ENCODE measurements at places on chromosomes 13 and 19. TPM values are rescaled to one million over a fixed set of nuclear protein-coding genes. Genes with fewer than 3 reads are reported as not detected.
A peak's percentile ranks its signal among the peaks of the same experiment; 100 is the strongest.

Gene CACNG6
- 0.79 TPM for total RNA-seq

DNA sequence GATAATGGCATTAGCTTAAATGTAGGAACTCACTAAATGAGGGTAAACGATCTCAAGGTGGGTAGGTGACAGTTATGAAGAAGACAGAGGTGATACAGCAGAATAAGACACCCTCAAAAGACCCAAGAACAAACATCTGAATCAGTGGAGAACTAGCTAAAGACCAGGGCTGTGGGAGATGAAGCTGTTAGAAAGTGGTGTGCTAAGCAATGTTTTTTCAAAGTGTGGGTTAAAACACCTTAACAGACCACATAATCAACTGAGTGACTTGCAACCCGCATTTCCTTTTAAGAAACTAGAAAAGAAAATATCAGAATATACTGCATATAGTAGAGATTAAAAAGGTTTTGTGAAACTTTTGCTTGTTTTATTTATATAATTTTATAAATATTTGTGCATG, 70.0 kb downstream of the ZDHHC20 start:
- DNase-seq: no peak

DNA sequence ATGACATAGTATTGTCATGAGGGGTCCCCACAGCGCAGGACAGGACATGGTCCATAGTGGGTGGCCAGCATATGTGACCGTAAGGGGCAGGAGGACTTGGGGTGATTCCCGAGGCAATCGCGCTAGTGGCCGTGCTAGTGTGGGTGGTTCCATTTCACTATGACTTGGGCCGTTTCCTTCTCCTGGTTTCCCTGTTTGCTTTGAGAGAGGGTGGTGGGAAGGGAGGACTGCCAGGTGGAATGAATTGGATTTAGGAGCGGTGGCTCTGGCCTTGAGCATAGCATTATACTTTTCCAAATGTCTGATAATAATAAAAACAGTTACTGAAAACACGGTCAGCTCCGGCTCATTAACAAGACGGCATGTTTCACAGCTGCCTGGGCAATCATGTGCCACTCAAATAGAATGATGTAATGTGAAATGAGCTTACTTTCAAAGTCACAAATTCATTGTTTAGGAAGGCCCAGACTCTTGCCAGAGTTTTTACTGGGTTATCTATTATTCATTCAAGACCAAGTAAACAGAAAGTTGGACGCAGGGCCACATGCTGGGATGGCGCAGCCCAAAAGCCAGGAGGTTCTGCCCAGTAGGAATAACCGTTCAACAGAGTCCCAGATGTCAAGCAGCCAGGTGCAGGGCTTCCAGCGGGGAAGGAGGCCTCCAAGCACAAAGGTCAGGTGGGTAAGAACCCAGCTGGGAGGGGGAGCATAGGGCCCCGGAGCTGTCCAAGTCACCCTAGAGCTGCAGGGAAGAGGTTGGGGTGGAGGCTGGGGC, 19.6 kb upstream of the SLC15A1 start:
- no peak for DNase-seq

DNA sequence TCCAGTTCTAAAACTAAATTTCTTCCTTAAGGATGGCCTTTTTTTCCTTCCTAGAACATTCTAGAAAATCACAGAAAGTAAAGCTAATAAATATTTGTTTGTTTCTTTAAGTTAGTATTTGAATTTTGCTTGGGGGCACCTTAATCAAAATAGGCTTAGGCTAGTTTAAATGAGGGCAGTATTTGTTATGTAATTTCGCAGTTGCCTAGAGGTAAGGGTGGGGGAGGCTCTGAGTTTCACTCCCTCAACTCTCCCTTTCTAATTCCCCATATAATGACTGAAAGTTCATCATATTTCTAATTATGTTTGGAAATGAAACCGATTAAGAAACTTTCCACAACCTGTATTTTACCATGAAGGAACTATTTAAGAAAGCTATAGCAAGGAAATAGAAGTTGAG, 40.6 kb downstream of the PCDH17 start:
- DNase-seq: no peak

DNA sequence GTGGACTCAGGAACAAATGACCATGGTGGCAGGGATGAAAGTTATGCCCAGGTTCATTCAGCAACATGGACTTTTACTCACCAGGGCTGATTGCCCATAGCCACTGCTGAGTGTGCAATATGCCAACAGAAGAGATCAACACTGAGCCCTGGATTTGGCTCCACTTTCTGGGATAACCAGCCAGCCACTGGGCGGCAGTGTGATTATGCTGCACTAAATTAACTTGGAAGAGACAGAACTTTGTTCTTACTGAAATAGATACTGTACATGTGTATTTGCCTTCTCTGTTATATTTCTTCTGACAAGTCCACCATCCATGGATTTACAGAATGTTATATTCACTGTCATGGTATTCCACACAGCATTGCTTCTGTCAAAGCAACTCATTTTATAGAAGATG, 257.4 kb downstream of the TDRD3 start:
- no peak for DNase-seq

Gene S1PR5
- total RNA-seq: 6.6 TPM

GRCh38 chr13:59230484-59231264, 933.1 kb downstream of the DIAPH3 start:
- DNase-seq: no peak

DNA sequence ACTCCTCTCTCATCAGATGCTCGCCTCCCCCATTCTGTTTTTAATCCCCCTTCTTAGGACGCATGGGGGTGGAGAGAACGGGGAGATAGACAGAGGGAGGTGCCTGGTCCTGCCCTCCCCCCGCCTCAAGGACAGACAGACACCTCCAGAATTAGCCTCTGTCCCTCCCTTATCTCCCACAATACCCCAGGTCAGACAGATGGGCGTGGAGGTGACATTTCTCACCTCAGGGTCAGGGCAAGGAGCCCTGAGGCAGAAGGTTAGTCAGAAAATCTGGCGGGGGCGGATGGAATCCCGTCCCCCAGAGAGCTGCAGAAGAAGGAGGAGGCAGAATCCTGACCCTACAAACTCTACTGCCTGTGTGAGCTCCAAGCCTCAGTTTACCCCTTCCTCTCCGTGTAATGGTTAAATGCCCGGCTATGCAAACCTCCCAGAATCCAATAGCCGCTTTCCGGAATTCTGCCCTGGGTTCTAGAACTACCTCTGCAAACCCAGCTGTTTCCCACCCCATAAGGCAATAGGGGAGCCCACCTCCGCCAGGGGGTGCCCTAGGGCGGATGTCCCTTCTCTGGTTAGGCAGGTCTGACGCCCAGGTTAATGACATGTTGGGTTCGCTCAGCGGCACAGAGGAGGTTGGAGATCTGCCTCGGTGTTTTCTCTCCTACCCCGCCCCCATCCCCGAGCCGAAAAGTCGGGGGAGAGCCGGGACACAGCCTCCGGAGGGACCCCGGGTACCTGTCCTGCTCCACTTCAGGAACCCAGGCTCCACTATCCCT, 900 bp downstream of the PPP1R13L start:
- DNase-seq: no peak

- DNase-seq: peak; percentile 85
Measured at GRCh38 chr13:74761801-74762757, 627.9 kb upstream of the KLF12 start.

Gene ARHGAP45
- total RNA-seq: 10.7 TPM

- DNase-seq: no peak
Measured at GRCh38 chr19:58520257-58520599, 618 bp upstream of the ZBTB45 start.

DNA sequence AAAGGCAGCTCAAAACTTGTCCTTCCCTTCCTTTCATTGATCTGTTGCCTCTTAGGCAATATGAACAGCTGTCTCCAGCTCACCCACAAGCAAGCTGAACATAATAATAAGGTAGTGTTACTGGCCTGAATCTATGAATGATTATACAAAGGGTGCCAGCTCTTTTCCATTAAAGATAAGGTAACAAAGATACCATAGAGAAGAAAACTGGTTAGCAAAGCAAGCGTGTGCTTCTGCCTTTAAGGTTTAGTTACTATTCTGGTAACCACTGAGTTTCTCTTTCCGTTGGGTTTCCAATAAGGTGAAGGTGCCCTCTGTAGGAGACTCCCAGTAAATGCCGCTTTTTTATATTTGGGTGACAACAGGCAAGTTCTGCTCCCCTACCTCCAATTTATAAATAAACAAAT, 12.1 kb upstream of the DACH1 start:
- DNase-seq: peak; percentile 3

DNA sequence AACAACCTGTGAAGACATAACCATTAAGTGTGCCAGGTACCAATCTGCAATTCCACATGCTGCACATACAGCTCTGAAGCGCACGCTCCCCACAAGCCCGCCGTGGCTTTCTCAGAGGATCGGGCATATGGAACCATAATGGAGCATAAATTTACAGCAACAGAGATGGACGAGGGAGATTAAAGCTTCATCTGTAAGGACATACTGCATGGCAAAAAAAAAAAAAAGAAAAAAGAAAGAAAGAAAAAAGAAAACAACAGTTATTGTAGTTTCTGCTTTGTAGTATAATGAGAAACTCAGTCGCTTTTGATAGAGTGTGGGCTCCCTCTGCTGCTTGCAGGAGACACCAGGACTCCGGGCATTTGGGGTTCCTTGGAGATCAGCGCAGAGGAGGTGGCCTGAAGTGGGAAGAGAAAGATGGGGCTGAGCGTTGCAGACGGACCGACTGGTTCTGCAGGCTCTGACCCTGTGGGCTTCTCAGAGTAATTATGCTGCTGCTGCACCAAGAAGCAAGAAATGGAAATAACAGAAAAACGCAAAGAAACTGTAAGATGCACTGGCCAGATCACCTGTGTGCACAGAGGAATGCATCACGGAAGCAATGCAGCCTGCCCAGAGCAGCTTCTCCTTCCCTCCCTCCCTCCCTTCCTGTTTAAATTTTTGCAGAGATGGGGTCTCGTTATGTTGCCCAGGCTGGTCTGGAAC, 10.8 kb upstream of the PDCD5 start:
- DNase-seq: peak; percentile 47

DNA sequence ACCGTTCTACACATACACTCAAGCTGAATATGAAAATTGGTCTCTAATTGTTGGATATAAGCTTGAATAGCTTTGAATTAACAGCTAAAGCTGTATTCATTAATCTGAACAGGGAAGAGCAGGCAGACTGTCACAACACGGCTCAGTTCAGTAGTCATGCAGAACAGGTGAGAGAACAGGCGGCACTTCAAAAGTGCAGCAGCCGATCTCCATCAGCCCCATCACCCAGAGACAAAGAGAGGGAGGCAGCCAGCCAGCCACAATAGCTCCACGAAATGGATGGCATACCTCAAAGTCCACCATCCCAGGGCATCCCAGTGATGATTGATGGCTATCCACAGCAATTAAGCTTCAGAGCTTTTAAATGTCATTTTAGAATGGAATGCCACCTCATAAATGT, 419.2 kb downstream of the OLFM4 start:
- no peak for DNase-seq

DNA sequence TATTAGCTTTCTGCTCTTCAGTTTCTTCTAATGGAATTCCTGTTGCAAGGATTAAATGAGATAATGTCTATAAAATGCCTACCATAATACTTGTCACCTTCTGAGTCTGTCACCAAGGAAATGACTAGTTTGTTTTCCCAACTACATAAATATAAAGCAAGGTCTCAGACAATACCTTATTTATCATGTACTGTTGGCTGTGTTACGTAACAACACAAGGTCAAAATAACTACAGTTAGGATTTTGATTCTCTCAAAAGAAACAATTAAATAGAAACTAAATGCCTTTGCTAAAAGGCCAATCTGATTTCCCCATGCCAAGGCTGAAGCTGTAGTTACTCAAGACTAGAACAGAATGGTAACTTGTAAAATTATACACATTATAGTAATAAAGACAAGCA, 134.5 kb downstream of the PCDH9 start:
- DNase-seq: no peak

- no peak for DNase-seq
Measured at GRCh38 chr19:18859676-18860301, 28.0 kb downstream of the UPF1 start.

Gene TRPM4
- total RNA-seq: 24.0 TPM

GRCh38 chr19:737591-738093, 13.3 kb upstream of the MISP start:
- DNase-seq: no peak

DNA sequence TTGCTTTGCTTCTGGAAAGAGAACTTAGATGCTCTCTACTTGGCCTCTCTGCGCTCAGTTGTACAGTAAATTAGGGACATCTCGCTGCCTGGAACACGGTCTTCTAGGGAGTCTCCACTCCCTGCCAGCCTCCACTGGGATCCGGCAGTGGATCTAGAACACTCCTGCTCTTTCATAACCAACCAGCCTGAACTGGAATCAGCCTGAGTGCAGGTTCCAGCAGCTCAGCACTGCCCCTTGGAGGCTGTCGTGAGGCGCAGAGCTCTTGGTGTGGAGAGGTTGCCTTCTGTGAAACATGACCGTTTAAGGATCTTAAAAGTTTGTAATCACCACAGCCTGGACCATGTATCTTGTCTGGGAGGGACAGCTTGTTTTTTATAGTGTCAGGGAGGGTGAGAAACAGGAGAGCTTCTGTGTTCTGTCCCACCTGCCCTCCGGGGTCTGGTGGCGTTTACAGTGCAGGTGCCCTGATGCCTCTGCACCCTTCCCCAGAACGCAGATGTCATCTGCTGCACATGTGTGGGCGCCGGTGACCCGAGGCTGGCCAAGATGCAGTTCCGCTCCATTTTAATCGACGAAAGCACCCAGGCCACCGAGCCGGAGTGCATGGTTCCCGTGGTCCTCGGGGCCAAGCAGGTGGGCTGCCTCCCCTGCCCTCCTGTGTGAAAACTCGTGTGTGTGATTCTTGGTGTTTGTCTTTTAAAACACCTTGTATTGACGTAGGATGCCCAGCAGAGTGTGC, 24.8 kb downstream of the UPF1 start:
- no peak for DNase-seq

Gene LHB
- total RNA-seq: not detected

DNA sequence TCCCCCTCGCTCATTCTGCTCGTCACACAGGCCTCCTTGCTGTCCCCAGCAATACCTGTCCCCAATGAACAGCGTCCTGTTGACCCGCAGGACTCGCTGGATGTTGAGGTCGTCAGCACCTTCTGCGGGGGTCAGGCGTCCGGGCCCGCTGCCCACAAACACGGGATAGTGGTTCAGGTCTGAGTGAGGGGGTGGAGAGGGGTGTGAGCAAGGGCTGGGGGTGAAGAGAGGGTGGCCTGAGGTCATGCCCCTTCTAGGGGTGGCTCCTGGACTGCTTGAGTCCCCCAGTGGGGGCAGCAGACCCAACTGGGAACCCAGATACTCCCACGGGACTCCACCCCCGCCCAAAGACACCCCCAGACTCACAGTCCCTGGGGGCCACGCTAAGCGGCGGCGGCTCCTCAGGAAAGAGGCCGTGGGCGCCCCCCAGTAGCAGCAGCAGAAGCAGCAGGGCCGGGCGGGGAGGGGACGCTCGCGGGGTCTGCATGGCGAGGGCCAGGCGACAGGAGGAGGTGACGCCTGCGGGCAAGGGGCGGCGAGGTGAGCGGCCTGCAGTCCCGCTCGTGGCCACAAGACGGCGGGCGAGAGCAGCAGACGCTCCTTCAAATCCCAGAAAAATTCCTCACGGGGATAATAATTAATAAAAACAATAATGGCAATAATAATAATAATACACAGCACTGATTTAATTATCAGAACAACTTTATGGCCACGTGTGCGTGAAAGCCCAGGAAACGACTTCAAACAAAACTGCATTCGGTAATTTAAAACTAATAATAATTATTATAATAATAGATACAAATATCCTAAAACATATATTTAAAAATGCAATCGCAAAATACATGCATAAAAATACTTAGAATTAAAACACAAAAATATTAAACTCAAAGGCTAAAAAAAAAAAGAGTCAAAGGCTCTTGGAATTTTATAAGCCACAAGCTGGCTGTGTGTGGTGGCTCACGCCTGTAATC, 1.2 kb downstream of the SEMA6B start:
- no peak for DNase-seq

- no peak for DNase-seq
Measured at GRCh38 chr13:43102304-43102703, 78.9 kb downstream of the DNAJC15 start.

All from skin of body (tissue), 3 donors.